ENCODE measurements at places on chromosomes 13 and 19.

- no peak for DNase-seq
These were observed at the start of gene COX6B2 for GRCh38 chr19:55354698-55355212. TSS of gene COX6B2 (minus strand) at chr19:55354719. CDS start at chr19:55354521, 198 bp downstream.

DNA sequence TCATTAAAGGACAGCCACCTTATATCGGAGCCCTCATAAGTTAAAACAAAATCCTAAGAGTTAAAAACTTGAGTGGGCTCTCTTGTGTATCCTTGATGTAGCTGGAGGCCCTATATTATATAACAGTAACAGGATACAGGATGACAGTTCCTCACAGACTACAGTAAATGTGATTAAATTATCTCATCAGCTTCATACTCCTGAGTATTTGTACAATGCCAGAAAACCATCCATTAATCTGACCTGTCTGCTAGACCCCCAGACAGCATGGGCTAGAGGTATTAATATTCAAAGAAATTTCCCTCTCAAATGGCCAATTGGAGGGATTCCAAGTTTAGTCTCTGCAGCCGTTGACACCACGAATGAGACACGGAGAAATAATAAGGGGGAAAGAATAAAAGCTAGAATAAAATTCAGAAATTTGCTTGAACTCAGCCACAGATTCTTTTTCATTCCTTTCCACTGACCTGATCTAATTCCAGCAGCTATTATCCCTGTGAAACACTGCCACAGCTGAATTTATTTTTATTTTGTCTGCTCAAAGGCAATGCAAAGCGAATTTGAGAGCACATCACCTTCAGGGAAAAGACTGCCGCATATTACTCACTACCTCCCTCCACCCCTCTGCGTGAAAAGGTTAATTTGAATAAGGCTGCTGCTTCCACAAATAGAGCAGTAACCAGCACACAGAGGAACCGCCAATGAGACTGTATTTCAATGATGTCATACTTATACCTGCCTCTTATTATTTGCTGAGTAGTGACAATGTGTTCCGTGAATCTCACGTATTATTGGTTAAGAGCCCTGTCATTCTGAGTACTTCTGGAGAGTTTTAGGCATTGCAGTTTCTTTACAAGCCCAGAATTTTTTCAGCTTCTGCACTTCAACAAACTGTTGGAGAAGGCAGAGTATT is 155.9 kb upstream of the KLF12 start:
- DNase-seq = peak; percentile 65

DNA sequence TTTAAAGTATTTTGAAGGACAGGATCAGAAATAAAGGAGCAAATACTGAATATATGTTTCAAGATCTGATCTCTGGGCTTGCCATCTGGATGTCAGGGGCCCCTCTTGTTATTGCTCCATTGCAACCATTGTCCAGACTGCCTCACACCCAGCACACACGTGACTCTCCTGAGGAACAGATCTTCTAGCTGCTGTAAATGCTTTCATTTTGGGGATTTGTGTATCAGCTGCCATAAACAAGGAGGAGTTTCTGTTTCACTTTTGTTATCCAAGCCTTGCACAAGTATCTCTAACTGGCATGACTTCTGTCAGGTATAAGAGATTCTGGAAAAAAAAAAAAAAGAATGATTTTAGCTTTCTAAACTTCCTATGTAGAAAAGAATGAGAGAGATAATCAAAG is 1624.1 kb upstream of the PRR20A start:
- no peak for DNase-seq

DNA sequence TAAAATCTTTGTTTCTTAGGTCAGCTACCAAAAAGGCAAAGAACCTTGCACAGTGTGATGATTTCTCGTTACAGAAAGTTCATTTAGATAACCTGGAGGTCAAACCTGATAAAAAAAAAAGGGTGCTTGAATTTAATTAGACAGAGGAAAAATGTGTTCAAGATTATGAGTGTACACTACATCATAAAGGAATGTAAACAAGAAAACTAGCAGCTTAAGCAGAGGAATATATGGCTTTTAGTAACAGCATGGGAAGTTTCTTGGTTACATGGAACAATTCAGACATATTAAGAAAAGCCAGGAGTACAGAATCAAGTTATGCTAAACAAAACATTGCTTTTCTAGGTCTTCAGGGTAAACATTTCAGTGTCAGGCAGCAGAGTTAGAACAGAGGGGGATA is 32.9 kb downstream of the ING1 start:
- DNase-seq = no peak

Data from right lung (tissue), 10 donors.